Activated CD8-positive, alpha-beta T cell treated with anti-CD3 and anti-CD28 coated beads, Interleukin-2, amount 10 ng/mL, durations not matched to agents 7 days and 5 days (primary cell): ENCODE measurements at places on chromosomes 5 and 9. TPM values are rescaled to one million over a fixed set of nuclear protein-coding genes. Genes with fewer than 3 reads are reported as not detected.

Gene BNC2
- total RNA-seq: not detected

Gene SLC23A1
- total RNA-seq: 1.2 TPM

Gene PCDHGA3
- not detected for total RNA-seq

Gene STOM
- 50.7 TPM for total RNA-seq

Gene ACTBL2
- not detected for total RNA-seq

Gene ISL1
- not detected for total RNA-seq

Gene MAST4
- 7.1 TPM for total RNA-seq

Gene IFNA4
- total RNA-seq: not detected

Gene SLC4A9
- 0.13 TPM for total RNA-seq

Gene FAM78A
- 101 TPM for total RNA-seq

Gene AK8
- total RNA-seq: 0.39 TPM

Gene GFRA3
- total RNA-seq: 0.16 TPM
